ENCODE measurements at places on chromosomes 11 and 22. TPM values are rescaled to one million over a fixed set of nuclear protein-coding genes. Genes with fewer than 3 reads are reported as not detected.

DNA sequence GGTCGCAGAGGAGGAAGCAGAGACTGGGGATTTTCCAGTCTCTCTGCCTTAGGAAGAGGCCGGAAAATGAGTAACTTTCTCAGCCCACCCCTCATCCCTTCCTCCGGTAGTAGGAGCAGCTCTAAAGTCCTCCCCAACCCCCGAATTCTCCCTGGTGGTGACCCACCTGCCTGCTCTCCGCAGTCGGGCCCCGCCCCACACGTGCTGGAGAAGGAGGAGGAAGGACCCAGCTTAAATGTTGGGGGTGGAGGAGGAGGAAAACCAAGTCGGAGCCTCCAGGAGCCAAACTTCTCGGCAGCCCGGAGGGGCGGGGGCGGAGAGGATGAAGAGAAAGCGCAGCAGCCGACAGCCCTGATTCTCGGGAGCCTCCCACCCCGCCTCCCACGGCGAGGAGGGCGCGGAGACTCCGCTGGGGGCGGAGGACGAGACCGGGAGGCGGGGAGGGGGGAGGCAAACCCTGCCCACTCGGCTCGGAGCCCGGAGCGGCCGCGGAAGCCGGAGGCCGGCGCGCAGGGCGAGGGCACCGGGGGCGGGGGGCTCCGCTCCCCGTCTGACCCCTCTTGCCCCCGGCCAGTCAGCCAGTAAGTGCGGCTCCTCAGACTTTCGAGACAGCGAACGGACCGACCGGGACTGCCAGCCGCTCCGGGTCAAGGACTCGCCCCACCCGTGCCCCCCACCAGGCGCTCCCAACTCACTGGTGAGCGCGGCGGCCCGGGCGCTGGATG lies at the start of gene TPBGL:
Gene TPBGL, plus strand, starts transcription at position 464 of the 725 bp plus-strand sequence. CDS start 276 bp downstream, outside the sequence.
- peak; percentile 34 for DNase-seq

ZP1 gene
- 0.36 TPM for polyA plus RNA-seq

GRCh38 chr22:45968003-45968650 lies 8.8 kb downstream of the WNT7B start:
- DNase-seq, result no peak

GRCh38 chr11:58994171-58994570 lies 54.9 kb downstream of the GLYATL1 start:
- no peak for DNase-seq
